ENCODE measurements at places on chromosomes 3 and 15.

- DNase-seq: no peak
These were observed 63.4 kb upstream of the ANKRD28 start for GRCh38 chr3:15861163-15861562.

DNA sequence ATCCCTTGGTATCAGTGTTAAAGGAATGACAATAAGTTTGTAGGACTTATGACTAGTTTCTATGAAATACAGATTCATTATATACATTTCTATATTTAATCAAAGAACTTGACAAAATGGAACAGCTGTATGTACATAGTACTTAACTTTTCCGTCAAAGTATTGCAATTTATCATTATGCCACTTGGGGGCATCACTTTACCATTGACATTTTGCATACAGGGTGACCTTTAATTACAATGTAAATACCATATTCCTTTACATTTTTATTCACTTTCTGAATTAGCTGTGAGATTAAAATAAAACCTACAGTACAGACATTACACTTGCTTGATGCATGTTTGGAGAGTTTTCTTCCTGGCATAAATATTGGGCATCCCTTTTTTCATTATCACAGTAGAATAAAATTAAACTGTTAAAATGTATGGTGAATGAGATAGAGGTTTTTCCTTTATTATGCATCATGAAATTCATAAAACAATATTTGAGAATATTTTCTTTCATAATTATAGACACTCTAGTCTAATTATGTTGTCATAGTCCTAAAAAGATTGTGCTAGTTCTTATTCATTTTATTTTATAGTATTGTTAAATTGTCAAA, 6.9 kb downstream of the NEK11 start:
- no peak for DNase-seq

DNA sequence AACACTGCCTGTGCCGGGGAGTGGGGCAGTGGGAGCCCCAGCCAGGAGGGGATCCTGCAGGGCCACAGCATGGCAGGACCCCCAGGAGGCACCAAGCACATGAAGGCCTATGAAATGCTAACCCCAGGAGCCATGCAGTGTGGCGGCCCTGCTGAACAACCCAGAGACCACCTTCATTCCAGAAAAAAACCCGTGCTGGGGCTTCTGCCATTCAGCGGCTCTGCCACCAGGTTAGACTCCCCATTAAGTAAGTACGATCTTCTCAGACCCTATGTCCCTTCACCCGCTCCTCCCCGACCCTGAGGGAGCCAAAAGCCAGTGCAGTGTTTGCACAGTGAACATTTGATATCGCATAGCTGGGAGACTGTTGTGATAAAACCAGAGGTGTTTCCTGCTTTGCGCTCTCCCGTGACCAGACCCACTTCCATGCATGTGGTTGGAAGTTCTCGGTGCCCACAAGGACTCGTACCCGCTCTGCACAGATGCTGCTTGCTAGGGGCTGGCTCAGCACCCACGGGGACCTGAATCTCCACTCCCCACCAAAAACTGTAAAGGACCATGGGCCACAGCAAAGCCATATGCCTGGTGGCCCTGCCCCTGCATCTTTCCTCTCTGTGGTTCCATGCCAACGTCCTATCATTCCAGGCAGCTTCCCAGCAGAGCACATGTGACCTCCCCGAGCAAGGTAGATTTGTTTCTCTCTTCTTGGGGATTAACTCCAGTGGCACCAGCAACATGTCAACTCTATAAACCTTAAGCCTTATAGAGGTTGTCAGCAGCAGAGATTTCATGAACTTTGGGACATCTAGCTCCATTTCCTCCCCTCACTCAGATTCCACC, 5.3 kb downstream of the PLA2G4D start:
- DNase-seq: no peak

GRCh38 chr3:54173371-54173770, 51.0 kb downstream of the CACNA2D3 start:
- no peak for DNase-seq

DNA sequence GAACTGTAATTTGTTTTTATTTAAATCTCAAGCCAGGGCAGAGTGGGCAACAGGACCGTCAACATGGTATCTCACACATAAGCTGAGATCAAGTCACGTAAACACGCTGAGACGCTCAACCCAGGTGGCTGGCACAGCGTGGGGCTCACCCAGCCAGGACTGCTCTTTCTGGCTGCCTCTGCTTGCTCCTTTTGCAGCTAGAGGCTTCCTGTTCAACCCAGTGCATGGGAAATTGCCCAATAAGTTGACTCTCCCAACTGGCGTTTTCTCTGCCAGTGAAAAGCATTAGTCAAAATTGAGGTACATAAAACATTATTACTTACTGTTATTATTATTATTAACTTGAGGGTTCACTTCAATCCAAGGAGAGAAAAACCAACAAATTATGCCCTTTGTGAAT, 398.1 kb downstream of the NR2F2 start:
- DNase-seq: no peak

- no peak for DNase-seq
These were observed 307.5 kb downstream of the PYDC2 start for GRCh38 chr3:191768421-191768820.

- no peak for DNase-seq
These were observed 1.8 kb downstream of the CX3CR1 start for GRCh38 chr3:39277893-39278615.

DNA sequence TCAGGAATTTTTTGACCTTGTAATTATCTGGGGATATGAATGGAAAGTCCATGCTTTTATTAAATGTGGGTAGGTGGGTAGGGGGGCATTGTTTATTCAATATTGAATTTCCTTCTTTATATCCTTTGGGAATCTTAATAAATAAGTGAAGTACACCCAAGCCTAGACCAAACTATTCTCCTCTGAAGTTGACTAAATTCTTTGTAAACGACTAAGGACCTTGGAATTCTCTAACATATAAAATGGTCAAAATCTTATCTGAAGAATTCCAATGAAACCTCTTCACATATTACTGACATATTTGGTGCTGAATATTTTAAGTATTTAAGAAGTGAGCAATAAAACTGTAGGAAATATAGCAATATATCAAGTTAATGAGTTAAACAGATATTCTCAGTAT, 1432.1 kb upstream of the GBE1 start:
- no peak for DNase-seq

- DNase-seq: no peak
These were observed 33.5 kb downstream of the DNAJB8 start for GRCh38 chr3:128432971-128433836.

- DNase-seq: no peak
These were observed 227.1 kb upstream of the ATP11B start for GRCh38 chr3:182565916-182566796.

DNA sequence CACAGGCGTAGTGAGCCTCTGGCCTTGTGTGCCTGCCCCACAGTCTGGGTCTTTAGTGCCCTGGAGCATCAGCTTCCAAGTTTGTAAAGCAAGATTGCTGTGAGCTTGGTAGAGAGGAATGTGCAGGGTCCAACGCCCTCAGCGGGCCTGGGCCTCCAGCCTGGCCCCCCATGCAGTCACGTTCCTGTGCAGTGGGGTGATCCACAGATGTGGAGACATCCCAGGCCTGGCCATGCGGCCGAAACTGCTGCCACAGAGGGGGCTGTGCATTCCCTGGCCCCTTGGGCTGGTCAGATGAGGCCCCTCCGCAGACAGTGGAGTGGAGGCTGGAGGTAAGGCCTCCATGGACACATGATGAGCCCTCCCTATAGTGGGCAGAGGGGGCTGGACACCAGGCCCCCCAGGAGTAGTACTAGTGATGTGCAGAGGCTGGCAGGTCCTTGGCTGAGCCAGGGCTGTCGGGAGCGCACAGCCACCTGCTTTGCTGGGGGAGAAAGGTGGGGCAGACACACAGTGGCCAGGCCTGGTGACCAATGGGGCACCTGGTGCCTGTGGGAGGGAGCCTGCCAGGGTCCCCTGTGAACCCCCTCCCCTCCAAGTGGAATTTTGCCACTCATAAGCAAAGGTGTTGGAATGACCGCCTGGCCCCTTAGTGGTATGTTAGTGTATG, 71.5 kb downstream of the EFCAB12 start:
- no peak for DNase-seq

DNA sequence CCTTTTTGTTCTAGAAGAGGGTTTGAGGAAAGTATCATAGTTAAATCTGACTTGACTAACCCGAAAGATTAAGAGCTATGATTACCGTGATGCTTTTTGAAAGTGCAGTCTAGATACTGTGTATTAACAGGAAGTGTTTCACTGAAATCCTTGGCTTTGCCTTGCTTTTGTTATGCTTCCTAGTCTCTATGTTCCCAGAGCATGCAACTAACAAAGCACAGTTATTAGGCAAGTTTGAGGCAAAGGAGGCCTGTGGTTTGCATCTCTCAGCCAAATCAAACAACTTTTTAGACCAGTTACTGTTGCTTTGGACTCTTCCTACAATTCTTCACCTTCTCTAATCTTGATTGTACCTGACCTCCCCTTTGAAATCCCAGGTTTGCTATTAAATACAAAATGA, 3.9 kb downstream of the LXN start:
- no peak for DNase-seq

GRCh38 chr15:25877681-25878080, 14.6 kb upstream of the ATP10A start:
- no peak for DNase-seq

- no peak for DNase-seq
These were observed 207.1 kb downstream of the TBC1D2B start for GRCh38 chr15:77870195-77871065.

GRCh38 chr3:145177828-145178227, 983.2 kb downstream of the PLOD2 start:
- DNase-seq: no peak

- DNase-seq: no peak
These were observed 2.6 kb upstream of the TCF12 start for GRCh38 chr15:56915888-56916287.

- DNase-seq: no peak
These were observed 891.4 kb downstream of the NTRK3 start for GRCh38 chr15:87365186-87365585.

- DNase-seq: peak; percentile 22
These were observed 393 bp downstream of the ERICH6 start for GRCh38 chr3:150703299-150703755.

GRCh38 chr3:44476181-44476611, 1.3 kb downstream of the ZNF445 start:
- no peak for DNase-seq

GRCh38 chr15:77603611-77604336, 28.9 kb downstream of the LINGO1 start:
- DNase-seq: no peak

DNA sequence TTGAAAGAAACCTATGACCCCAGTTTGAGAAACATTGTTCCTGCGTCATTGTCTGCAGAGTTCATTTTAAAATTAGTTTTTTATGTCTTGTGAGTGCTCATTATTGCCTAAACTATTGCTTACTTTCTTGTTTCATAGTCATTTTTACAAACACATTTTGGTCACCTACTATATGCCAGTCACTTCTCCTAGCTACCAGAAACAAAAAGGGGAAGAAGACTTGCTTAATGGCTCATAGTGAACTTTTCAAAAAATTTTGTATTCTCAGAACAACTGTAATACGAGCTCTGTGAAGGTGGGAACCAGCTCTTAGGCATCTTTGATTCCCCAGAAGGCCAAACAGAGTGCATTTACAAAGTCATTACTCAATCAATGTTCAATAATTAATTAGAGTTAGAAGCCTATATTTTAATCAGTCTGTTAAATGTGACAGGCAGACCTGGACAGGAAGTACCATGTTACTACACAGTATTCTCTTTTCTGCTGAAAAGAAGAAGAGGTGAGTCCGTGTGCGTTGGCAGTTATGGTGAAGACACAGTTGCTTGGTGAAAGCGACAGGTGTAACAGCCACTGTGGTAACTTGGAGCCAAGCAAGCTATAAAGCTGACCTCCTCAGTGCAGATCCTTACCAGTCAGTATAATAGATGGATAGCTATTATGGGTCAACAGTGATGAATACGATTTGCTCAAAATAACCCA, 46.6 kb downstream of the DPPA2 start:
- no peak for DNase-seq

DNA sequence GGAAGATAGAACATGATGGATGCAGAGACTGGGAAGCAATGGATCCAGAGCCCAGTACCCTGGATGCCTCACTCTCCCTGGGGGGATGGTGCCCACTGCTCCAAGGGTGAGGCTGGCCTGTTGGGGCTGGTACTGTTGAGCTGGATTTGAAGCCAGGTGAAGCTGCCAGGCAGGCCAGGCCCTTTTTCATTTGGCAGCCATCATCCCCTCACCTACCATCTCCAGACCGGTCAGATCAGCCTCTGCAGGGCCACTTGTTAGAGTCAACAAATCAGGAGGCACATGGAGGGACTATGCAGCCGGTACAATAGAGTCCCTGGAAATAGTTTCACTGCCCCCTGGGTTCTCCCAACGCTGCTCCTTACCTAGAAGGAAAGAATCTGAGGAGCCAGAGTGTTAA, 5.9 kb downstream of the MAPKAPK3 start:
- DNase-seq: no peak

- no peak for DNase-seq
These were observed 34.4 kb upstream of the TRH start for GRCh38 chr3:129940086-129940485.

DNA sequence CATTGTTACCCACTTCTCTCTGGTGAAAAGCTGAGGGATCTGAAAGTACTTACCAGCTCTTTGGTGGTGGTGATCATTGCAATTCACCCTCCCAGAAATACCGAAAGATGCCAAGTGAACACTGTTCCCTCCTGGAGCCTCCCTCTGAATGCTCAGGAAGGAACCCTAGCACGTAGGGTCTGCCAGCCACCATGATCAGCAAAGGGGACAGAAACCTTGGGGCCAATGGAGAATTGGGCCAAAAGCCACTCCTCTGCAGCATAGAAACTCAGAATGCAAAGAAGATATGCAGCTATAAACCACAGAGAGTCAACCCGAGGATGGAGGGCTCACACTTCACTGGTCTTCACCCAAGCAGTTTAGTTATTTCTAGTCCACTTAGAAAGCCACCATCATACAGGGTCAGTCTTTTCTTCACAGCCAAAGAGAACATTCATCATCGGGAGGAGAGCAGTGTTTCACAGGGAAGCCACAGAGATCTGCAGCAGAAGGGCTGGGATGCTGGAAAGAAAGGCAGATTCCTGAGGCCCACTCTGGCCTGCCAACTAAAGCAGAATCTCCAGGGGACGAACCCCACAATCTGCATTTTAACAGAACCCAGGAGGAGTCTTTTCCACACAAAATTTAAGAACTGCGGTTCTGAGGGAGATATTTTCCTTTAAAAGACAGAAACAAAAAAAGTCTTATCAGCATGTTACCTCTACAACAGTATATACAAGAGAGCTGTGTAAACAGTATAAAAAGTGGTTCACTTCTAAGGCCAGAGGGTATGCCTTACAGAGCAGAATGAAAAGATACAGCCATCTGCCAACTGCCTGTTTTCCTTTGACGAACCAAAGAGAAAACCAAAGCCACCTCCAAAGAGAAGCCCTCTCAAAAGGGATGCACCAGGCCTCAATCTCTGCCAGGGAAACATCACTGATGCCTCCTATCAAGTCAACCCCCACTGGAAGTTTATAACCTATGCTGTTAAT, 11.3 kb downstream of the TBC1D2B start:
- no peak for DNase-seq
